Hepatocyte (in vitro differentiated cells): ENCODE measurements at places on chromosomes 2 and 18. TPM values are rescaled to one million over a fixed set of nuclear protein-coding genes. Genes with fewer than 3 reads are reported as not detected.

DNA sequence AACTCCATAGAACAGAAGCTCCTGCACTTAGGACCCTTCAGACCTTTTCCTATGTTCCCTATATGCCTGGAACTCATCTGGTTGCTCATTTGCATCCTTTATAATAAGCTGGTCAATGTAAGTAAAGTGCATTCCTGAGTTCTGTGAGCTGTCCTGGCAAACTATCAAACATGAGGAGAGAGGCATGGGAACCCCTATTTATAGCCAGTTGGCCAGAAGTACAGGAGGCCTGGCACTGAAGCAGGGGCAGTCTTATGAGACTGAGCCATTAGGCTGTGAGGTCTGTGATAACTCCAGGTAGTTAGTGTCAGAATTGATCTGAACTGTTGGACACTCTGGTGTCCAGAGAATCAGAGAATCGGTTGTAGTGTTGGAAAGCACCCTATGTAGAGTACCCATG lies 88.4 kb downstream of the EHD3 start:
- no peak for DNase-seq

DNA sequence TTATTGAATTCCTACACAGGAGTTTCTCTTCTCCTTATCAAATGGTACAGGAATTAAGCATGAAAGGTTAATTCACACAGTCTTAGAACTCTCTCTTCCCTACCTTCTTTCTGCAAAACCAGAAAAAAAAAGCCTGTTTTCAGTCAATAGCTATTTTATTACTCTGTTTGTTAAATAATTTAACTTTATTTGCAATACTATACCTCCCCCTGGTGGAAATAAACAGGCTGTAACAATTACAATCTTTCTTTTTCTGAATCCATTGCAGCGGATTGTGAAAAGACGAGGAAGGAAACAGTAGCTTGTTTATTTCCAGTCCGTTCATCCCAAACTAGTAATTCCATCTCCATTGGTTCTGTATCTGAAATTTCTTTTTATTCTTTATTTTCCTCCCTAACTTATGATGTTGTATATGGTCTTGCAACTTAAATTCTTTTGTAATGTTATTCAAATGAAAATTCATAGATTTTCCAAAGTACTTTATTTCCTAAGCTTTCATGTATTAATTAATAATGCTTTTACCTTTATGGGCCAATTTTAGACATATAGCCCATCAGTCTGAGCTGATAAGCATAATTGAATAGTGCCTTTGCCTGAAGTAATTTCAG lies 165.2 kb downstream of the SH3BP4 start:
- peak; percentile 61 for DNase-seq

- no peak for DNase-seq
These were observed 537.8 kb downstream of the LRRTM4 start for GRCh38 chr2:76984359-76984758.

- no peak for DNase-seq
These were observed 6.5 kb downstream of the CYP26B1 start for GRCh38 chr2:72141032-72141645.

SAG gene
- polyA plus RNA-seq: not detected in 2 replicates

- DNase-seq: no peak
These were observed 44.4 kb downstream of the MRPL33 start for GRCh38 chr2:27815860-27816438.

DNA sequence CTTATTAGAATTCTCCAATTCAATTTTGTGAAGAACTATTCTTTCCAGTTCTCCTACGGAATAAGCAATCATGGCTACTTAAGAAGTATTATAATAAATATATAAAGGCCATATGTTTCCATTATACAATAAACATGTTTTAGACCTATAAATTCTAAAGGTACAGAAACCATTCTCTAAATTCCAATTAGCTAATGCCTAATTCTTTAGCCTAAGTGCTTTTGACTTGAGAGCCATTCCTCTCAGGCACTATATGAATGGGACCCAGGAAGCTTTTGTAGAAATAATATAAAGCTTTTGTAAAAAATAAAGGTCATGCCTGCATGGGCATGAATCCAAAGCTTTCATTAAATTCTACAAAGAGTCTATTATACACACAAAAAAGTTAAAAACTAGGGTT lies 161.0 kb upstream of the UNC80 start:
- no peak for DNase-seq

COL4A3 gene
- polyA plus RNA-seq: 1.6 TPM in 1 of 2 replicates, not detected in the other

RBBP8 gene
- polyA plus RNA-seq: 13.1 and 15.4 TPM in 2 replicates

DNA sequence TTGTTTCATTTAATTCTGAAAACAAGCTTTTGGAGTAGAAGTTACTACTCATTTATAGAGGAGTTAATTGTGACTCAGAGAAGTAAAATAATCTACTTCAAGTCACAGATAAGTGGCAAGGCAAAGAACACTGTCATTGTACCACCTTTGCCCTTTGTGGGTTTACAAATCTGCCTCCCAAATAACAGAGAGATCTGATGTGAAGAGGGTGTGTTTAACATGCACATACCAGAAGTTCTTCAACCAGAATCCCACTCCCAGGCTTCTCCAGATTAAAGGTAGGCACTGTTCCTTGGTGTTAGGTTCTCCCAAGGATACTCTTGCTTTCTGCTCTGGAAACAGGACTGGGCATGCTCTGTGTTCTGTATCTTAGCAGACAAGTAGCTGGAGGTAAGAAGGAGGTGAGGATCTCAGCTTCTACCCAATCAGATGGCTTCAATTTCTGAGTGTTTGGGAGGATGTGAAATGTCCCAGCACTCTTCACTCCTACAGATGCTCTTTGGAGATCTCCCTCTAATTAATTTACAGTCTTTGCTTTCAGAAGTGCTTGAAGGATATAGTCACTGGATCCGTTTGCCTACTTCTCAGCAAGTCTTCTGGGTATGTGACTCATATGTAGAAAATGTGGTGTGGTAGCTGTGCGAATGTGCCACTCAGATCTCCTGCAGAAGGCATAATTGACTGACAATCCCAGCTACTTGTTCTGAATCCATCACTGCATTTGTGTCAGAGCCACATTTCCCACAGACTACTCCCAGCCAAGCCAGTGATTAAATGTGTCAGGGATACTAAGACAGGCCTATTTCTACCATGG lies 111.1 kb downstream of the KLHL14 start:
- peak; percentile 38 for DNase-seq

DNA sequence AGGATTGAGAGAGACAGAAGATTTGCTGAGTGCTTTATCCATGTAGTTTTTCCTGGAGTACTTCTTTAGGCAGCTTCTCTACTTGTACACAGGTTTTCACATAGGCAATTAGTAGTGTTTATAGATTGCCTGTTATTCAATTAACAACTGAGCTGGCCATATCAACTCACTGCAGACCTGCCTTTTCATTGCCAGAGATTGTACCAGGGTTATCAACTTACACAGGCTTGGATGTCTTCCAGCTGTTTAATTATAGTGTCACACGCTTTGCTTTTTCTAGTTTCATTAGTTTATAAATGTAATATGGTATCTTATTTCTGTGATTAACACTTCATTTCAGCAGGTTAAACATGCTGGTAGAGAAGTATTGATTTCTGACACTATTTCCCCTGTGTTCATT lies 125.9 kb downstream of the GPD2 start:
- DNase-seq: no peak

GRCh38 chr2:209495855-209496585 lies 72.2 kb downstream of the MAP2 start:
- DNase-seq: peak; percentile 80

GRCh38 chr2:120771111-120771780 lies 35.6 kb downstream of the GLI2 start:
- peak; percentile 63 for DNase-seq

- no peak for DNase-seq
These were observed 159.5 kb downstream of the SETBP1 start for GRCh38 chr18:44840058-44840790.

DNA sequence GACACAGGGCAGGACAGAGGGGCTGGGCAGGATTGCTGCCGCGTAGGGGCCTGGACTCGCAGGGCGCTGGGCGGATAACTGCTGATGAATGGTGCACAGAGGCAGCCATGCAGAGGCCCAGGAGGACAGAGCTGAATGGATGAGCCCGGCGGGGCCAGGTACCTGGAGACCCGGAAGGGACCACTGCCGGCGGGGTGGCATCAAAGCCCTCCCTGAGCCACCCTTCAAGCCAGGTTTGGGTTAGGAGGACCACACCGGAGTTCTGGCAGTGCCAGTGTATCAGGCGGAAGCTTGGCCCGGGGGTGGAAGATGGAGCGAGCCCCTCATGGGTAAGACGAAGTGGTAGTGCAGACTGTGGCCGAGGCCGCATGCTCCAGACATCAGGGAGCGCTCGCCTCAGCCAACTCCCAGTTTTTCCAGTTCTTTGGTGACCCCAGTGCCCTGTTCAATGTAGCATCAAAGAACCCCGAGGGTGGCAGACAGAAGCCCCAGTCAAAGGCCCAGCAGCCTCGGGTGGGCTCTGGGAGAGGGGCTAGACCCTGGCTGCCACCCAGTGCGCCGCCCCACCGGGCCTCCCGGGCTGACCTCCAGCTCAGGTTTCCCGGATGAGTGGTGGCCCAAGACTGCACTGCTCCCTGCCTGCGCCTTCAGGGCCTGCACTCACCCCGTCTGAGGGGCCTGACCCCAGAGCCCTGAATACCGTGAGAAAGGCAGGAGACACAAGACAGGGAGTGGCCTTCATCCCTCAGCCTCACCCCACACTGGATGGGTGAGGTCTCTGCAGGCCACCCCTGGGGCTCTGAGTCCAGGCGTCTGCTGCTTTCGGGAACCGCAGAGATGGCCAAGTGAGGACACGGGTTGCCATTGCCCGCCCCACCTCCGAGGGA lies 50.9 kb downstream of the ACAA2 start:
- DNase-seq: no peak

NYAP2 gene
- 0.23 and 0.44 TPM in 2 replicates for polyA plus RNA-seq

- peak; percentile 87 for DNase-seq
These were observed 206.4 kb upstream of the ID2 start for GRCh38 chr2:8475349-8476031.

MOGAT1 gene
- polyA plus RNA-seq: 0.15 TPM in 1 of 2 replicates, not detected in the other

ARHGAP15 gene
- polyA plus RNA-seq: not detected in 2 replicates

GRCh38 chr2:16650287-16651249 lies 15.1 kb downstream of the CYRIA start:
- DNase-seq: no peak

DNA sequence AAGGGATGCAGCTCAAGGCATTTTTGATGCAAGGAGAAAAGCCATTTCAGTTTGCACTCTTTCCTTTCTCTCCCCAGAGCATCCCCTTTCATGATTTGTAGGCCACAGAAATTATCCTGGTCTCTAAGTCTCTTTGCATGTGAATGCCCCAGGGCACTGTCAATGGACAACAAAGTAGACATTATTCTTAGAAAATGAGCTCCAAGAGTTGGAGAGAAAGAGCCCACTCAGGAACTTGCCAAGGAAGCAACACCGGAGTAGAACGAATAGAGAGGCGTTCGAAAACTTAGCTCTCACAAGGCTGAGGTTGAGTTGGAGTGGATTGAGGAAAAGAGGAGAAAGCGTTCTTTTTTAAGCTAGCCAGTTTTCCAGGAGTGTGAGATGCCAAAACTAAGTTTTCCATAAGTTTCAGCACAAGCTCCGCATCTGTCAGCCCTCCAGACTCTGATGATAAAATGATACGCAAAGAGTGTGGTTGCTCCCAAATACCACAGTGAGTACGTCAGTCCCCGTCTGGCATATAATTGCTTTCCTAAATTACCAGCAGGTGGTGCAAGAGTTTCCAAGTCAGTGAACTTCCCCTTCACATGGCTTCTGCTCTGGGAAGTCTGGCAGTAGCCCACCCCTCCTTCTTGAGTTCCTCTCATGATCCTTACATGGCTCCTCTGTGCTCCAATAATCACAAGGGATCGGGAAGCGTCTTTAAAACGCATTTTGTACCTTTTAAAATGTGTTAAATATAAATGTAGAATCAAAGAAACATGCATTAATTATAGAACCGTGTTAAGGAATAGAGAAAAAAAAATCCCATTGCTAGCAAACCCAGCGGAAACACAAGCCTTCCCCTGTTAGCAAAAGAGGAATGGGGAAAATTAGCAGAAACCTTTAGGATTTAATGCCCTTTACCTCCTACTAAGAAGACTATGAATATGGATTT lies 1060.6 kb upstream of the FANCL start:
- peak; percentile 87 for DNase-seq
